ENCODE measurements at places on chromosomes 6 and 20.

DNA sequence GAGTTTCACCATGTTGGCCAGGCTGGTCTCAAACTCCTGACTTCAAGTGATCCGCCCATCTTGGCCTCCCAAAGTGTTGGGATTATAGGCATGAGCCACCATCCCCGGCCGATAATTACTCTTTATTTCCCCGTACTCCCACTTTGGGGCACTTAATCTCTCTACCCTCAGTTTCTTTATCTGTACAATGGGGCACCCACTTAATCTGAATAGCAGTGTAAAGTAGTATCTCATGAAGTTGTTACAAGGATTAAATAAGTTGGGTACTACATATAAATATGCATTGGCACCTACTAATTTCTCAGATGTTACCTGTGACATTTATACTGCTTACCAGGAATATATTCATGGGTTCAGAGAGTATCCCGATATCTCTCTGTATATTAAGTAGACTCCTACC, 15.2 kb downstream of the GINM1 start:
- DNase-seq: no peak

GRCh38 chr20:36097337-36098151, 57.0 kb upstream of the EPB41L1 start:
- DNase-seq: no peak

- no peak for DNase-seq
These were observed 642 bp downstream of the NKX2-2 start for GRCh38 chr20:21513181-21513663.

GRCh38 chr6:99307295-99307907, 42.1 kb downstream of the FAXC start:
- no peak for DNase-seq

DNA sequence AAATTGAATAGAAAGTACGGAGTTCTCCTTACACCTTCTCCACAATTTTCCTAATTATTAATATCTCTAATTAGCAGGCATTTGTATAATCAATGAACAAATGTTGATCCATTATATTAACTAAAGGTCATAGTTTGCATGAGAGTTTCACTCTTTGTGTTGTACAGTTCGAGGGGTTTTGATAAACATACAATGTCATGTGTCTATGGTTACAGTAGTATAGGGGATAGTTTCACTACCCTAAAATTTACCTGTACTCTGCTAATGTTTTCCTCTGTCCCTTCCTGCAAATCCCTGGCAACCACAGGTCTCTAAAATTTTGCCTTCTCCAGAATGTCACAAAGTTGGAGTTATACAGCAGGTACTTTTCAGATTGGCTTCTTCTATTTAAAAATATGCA, 1199.8 kb upstream of the GJE1 start:
- DNase-seq: no peak

DNA sequence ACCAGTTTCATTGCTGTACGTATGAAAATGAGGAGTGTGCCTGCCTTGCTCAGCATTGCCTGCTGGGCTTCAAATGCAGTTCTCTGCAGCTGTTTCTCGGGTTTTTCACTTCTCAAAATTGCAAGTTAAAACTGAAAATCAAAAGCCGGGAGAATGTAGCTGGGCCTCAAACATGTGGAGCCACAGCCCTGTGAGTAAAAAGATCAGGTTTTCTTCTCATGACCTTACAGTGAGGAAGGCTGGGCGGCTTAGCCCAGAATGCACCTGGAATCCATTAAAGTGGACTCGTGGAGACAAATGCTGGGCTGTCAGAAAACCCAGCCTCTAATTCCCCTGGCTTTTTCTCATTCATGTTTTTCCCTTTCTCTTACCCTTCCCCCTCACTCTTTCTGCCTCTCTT, 34.4 kb downstream of the DSE start:
- DNase-seq: no peak

GRCh38 chr6:54525731-54526130, 217.5 kb downstream of the TINAG start:
- DNase-seq: no peak

GRCh38 chr20:64268174-64268573, 12.6 kb downstream of the PCMTD2 start:
- DNase-seq: no peak

DNA sequence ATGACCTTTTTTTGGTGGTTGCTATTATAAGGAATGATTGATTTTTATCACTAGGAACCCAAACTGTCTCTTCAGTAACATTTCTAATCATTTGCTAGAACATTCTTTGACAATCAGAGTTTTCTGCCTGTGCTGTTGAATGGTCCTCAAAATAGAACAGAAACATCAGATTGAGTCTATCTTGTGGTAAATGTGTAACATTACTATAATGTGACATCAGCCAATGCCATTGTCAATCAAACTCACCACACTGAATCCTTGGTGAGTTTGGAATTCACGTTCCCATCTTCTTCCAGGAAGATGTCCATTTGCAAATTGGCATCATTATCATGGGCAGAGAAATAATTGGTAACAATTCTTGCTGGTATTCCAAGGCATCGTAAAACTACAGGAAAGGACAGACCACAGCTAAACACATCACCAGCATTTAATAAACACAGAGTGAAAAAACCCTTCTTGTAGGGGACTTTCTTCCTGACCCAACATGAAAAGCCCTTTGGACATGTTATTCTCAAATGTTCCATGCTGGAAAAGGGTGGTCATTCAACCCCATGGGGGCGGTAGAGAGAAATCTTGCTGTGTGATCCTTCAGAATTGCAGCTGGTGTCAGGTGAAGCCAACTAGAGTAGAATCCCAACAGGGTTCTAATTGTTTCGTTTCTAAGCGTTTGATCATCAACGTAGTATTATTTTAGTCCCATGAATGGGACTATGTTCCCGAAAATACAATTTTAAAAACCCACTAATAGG, 98.5 kb downstream of the F13A1 start:
- DNase-seq: no peak

DNA sequence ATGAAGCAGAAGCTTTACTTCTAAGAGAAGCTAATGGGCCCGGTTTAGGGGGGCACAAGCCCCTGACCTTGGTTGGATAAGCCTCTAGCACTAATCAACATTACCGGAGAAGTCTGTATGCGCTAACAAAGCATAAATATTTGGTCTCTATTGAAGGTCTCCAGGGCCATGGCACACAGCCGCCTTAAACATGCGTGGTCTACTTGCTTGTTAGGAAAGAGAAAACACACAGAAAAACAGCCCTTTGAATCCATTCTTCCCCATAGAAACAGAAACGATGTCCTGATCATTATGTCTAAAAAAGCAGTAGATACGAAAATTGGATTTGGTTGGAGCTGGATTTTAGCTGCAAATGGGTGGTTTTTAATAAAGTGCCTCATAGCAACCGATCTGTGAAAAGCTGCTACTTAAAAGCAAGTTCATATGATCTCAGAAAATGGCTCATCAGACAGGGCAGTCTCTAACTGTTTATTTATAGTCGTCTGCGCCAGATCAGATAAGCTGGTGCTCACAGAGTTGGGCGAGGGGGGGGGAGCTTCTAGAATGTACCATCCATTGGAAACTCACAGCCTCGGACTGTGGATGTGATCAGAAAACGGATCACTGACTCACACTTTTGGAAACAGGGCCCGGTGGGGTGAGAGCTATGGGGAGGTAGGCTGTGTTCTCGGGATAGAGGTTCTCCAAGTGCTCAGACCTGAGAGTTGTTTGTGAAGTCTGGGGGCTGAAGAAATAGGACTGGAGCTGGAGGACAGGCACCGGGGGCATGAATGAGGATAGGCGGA, 35.3 kb upstream of the APCDD1L start:
- no peak for DNase-seq

GRCh38 chr6:44010411-44011349, 116.6 kb downstream of the MRPL14 start:
- no peak for DNase-seq

DNA sequence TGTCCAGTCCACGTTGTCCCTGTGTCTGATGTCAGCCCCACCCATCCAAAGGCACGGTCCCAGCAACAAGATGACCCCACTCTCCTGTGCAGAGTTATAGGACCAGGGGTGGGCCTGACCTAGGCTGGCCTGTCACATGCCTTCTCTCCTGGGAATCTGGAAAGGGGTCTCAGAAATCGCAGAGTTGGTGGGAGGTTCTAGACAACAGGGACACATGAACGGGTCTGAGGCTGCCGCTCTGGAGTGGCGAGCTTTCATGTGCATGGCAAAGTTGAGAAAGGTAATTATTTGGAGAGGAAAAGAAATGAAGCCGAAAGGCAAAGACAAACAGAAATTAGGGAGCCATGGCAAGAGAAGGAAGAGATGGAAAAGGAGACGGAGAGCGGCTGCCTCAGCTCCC, 29.5 kb downstream of the BFSP1 start:
- DNase-seq: no peak

GRCh38 chr6:87675004-87675681, 26.9 kb downstream of the AKIRIN2 start:
- no peak for DNase-seq

GRCh38 chr6:126041516-126041915, 55.2 kb downstream of the TRMT11 start:
- DNase-seq: no peak

DNA sequence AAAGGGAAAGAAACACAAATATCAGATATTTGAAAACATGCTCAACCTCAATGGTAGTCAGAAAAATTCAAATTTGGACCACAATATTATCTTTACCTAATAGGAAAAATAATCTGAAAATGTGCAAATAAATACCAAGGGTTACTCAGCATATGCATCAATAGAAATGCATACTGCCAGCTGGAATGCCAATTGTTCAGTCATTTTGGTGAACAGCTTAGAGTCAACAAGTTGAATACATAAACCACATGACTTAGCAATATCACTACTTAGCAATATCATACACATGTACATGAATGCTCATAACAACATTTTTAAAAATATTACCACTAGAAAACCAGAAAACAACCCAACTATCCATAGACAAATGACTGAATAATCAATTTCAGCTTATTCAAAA, 212.7 kb downstream of the PTPRK start:
- no peak for DNase-seq

DNA sequence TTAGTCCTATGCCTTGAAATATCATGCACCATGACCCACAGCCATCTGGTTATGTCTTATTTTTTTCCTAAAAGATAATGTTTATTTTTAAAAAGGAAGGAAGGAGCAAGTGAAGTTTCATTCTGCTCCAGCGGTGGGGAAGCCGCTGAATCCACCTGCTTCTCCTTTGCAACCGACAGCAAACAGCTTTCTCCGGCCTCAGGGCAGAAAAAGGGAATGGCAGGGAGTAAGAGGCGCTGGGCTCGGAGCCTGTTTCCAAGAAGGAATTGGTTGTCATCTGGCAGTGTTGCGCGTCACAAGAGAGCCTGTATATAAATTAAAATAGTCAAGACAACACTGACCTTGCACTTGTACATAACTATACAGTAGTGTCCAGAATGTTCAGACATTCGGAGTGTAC, 14.2 kb downstream of the GFRA4 start:
- DNase-seq: no peak

DNA sequence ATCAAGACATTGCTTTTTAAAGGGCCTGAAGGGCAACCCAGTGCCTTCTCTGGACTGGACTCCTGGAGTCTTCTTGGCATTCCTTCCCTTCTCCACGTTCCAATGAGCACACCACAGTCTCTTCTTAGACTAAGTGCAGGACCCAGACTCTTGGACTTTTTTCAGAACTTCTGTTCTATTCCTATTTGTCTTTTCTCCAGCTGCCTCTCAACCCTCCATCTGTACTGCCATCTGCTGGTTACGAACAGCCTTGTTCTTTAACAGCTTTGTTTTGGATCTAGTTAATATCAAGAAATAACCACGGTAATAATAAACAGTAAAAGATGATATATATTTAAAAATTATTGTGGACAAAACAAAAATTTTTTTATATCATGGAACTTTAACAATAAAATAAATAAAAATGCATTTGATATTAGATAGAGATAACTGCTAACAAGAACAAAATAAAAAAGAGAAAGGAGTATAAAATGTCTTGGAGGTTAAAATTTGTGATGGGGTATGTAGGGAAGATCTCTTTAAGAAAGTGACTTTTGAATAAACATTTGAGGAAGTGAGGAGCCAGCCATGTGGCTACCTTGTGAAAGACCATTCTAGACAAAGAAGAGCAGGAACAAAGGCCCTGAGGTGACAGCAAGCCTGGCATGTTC, 105.1 kb upstream of the HCRTR2 start:
- DNase-seq: no peak

- no peak for DNase-seq
These were observed 111.9 kb downstream of the TBC1D7 start for GRCh38 chr6:13216236-13217014.

DNA sequence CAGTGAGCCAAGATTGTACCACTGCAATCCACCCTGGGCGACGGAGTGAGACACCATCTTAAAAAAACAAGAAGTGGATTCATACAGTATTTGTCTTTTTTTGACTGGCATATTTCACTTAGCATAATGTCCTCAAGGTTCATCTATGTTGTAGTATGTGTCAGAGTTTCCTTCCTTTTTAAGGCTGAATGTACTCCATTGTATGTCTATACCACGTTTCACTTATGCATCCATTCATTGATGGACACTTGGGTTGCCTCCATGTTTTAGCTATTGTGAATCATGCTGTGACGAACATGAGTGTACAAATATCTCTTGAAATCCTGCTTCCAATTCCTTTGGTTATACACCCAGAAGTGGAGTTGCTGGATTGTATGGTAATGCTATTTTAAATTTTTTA, 28.9 kb upstream of the FAM83D start:
- no peak for DNase-seq

GRCh38 chr6:56986611-56987010, 31.7 kb downstream of the BEND6 start:
- no peak for DNase-seq

DNA sequence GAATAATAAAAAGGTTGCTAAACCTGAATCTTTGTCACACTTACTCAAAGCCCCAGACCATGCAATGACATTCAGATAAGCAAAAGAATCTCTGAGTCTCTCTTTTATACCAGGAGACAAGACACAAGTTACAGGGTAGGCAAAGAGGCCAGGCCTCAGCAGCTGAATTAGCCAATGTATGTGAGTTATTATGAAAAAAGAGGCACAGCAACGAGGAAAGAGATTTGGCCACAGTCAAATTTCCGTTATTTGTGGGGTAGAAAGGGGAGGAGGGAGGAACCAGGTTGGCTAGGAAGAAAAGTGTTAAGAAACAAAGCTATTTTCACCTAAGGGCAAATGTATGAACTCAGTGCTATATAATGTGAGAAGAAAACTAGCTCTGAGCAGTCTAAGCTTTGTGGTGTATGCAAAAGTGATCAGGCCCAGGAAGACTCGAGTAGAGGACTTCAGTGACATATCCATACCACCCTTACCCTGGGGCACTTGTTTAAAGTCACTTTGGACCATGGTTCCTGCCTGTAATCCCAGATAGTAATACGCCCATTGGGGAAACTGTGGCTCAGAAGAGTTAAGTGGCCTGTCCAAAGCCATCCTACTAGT, 19.1 kb downstream of the IPCEF1 start:
- DNase-seq: no peak

All from stimulated activated CD4-positive, alpha-beta T cell treated with anti-CD3 and anti-CD28 coated beads, TNF-alpha, amount 100 ng/mL, for 4 hours (primary cell).